Activated naive CD4-positive, alpha-beta T cell treated with anti-CD3 and anti-CD28 coated beads, Interleukin-2, amount 10 ng/mL, durations not matched to agents 7 days and 5 days (primary cell): ENCODE measurements at places on chromosomes 4 and X.

DNA sequence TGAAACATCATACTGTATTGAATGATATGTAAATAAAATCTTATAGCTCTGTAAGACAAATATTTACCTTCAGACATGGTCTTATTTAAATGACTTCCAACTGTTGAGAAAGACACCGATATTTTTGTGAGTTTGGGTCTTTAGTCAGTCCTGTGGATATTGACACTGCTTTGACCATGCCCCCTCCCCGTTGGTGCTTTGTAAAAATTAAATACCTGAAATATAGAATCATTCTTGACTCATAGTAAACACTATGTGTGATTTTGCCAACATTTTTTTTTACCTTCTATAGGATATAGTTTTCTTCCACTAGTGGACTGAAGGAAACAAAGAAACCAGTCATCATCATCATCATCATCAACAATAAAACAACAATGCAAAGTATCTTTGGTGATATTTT, 114.3 kb upstream of the HS3ST1 start:
- no peak for DNase-seq

DNA sequence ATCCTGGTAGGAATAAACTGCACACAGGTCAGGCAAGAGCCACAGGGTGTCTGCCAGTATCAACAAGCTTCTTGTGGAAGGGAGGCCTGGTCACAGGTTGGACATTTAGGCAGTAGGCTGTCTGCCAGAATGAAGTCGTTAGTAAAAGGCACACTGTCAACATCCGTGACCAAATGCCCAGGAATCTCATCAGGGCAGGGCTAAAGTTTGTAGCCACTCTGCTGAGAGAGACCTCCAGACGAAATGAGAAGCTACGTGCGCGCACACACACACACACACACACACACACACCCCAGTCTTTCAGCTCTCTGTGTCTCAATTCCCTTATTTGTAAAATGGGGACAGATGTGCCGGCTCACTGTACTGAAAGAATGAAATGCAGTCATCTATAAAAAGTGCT, 408.7 kb upstream of the ZFP42 start:
- no peak for DNase-seq

DNA sequence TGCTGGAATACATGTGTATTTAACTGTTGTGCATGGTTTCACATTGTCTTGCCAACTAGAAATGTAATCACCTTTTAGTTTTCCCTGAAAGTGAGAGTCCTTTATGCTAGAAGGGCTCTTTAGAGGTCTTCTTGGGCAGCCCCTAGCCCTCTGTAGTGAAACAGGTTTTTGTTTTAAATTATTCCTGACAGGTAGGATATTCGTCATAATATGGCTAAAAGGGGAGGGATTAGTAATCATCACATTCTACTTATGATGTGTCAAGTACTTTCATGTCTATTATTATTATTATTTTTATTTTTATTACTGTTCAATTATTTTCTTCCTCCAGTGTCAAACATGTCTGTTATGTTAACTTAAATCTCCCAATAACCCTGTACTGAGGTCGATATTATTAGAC, 35.5 kb downstream of the MSN start:
- no peak for DNase-seq

DNA sequence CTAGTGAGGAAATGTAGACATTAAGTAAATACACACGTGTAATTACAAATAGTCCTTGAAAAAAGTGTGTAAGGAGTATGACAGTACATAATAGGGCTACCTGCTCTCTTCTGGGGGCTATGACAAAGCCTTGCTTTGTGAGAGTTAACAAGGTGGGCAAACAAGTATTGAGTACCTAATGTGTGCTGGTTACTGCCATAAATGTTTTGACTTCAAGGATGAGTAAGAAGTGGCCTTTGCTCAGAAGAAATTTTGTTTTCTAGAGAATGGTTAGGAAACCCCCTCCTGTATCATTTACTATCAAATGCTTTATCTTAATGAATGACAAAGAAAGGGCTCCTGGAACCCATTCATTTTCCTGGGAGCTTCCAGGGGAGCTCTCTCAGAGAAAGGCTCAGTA, 167.0 kb upstream of the CASK start:
- no peak for DNase-seq

GRCh38 chr4:87007528-87008446, 73.0 kb downstream of the AFF1 start:
- peak; percentile 57 for DNase-seq

- no peak for DNase-seq
These were observed 633.2 kb upstream of the ACTRT1 start for GRCh38 chrX:128685387-128685786.
